Left colon (tissue), 2 donors: ENCODE measurements at places on chromosomes 6 and 20. TPM values are rescaled to one million over a fixed set of nuclear protein-coding genes. Genes with fewer than 3 reads are reported as not detected.
A peak's percentile ranks its signal among the peaks of the same experiment; 100 is the strongest.

BLOC1S5 gene
- total RNA-seq: 10.1 TPM

CCR6 gene
- total RNA-seq: 0.31 TPM

DNA sequence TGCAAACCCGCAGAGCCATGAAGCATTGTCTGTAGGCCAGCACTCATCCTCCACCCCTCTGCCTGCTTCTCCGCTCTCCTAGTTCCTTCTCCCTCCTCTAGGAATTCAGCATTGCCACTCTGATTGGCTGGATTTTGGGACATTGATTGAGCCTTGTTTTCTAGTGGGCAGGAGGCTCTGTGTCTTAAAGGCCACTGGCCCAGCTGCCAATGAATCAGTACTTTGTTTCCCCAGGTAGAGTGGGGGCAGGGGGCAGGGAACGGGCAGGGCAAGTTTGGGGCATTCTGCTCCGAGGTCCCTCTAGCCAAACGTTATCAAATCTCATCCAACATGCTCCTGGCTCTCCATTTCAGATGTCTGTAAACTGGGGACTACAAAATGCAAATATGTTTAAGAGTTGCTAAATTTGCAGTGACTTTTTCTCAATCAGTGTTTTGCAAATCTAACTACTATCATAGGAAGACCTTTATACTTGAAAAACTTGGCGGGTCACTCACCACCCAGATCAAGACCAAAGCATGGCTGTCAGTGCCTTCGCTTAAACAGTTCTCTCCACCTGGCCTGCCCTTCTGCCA, 10.4 kb upstream of the BPI start:
- DNase-seq: no peak

DNA sequence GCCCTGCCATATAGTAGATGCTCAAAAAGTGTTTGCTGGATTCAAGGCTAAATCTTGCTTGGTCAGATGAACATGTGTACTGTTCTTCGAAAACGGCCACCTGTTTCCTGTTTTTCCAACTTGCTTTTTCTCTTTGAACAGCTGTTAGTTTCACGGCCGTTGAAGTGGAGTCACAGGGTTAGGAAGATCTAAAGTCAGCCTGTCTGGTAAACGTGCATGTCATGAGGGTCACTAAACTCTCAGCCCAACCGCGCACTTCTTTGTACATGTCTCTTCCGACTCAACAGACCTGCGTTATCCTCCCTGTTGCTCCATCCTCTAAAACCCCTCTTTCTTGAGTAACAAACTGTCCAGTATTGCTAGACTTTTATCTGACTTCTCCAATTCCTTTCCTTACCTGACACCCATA, 93.2 kb upstream of the MAN1A1 start:
- DNase-seq: peak; percentile 22

DNA sequence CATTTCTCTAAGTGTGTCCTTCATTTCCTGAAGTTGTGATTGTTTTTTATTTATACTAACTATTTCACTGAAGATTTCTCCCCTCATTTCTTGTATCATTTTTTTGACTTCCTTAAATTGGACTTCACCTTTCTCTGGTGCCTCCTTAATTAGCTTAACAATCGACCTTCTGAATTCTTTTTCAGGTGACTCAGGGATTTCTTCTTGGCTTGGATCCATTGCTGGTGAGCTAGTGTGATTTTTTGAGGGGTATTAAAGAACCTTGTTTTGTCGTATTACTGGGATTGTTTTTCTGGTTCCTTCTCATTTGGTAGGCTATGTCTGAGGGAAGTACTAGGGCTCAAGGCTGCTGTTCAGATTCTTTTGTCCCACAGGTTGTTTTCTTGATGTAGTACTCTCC, 92.8 kb downstream of the ESR1 start:
- no peak for DNase-seq

DNA sequence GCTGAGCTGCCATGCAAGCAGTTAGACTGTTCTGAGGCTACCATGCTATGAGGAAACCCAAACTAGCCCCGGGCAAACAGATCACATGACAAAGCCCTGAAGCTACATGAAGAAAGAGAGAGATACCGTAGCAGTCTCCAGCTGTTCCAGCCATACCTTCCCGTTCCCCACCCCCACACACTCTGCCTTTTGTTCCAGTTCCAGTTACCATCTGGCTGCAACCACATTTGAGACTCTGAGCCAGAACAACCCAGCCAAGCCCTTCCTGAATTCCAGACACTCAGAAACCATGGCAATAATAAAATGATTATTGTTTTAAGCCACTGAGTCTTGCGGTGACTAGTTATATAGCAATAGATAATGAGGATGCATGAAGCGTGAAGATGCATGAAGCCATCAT, 28.3 kb downstream of the RIN2 start:
- peak; percentile 65 for DNase-seq

- DNase-seq: no peak
Measured at GRCh38 chr6:1893470-1894130, 283.9 kb downstream of the FOXC1 start.

DNA sequence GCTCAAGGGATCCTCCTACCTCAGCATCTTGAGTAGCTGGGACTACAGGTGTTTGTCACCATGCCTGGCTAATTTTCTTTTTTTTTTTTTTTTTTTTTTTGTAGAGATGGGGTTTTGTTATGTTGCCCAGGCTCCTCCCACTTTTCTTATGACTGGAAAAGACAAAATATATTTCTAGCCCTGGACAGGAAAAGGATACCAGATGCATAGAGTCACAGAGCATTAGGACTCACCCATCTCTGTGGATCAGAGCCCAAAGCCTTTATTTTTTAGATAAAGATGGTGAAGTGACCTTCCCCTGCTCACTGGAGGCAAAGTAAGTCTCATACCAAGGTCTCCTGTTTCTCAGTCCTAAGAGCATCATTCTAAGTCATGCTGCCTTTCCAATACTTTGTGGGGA, 3.4 kb downstream of the TRIM10 start:
- no peak for DNase-seq

DNA sequence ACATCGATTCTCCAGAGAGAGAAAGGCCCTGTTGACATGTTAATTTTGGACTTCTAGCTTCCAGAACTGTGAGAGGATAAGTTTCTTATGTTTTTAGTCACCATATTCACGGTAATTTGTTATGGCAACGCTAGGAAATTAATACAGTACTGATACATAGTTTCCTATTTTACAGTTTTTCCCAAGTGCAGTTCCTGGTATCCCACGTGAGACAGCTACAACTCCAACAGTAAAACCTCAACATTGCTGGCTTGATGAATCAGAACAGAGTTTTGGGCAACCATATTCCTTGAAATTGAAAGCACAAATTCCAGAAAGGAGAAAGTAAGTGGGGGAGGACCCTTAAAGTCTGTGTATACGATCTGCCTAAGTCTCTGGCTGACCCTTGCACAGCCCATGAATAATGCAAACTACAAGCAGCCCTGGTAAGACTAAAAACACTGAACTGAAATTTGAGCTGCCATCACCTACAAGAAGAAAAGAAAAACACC, 505.1 kb upstream of the NRSN1 start:
- no peak for DNase-seq

DNA sequence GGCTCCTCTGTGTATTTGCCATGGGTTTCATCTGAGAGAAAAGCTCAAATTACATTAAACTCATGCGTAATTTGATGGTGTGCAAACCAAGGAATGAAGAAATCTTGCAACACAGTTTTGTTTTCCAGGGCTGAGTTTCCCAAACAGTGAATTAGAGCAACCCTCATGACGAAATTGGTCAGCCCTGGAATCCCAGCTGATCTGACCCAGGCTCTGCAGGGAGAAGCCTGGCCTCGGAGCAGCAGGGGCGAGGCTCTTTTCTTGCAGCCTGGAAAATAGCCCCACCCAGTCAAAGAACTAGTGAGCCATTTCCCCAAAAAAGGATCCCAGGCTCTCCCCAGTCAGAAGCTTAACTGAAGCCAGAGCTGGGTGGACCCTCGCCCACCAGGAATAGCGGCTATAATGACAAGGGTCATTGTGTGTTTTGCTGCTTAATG, 107.3 kb upstream of the SNX9 start:
- DNase-seq: no peak

DNA sequence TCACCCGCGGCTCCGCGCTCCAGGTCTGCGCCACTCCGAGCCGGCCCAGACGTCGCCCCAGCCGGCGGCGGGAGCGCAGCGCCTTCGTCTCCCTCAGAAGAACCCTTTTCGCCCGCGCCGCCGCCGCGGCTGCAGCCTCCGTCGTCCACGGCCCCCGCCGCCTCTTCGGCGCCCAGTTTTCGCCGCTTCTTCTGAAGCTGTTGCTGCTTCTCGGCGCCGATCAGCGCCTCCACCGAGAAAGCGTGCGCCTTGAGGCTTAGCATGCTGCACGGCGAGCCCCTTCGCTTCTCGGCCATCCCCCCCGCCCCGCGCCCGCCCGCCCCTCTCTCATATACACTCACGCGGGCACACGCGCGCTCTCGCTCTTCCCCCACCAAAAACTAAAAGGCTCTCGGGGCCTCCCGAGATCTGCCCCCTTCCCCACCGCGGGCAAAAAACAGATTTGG, 489 bp downstream of the TBX18 start:
- no peak for DNase-seq

- no peak for DNase-seq
Measured at GRCh38 chr6:70507161-70507560, 59.6 kb upstream of the SDHAF4 start.
